COR-L47 (cell line): ENCODE measurements at places on chromosomes 11 and 22.

DNA sequence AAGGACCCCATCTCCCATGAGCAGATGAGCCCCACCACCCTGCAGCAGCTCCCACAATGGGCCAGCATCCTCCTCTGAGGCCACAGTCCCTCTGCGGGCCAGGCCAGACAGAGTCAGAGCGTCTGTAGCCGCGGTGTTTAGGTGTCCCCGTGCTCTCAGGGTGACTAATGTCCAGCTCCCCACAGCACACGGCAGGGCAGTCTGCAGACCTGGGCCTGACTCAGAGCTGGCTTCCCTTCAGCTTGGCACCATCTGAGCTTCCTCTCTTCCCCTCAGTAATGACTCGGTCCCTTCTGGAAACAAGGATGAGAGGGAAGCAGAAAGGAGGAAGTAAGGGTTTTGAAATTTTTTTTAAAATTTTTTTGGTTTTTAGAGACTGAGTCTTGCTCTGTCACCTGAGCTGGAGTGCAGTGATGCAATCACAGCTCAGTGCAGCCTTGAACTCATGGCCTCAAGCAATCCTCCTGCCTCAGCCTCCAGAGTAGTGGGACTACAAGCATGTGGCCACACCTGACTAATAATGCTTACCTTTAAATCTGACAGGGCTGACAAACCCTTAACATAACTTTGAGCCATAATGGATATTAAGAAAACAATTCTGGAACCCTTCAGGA is 28.5 kb downstream of the LRRC74B start:
- no peak for DNase-seq

DNA sequence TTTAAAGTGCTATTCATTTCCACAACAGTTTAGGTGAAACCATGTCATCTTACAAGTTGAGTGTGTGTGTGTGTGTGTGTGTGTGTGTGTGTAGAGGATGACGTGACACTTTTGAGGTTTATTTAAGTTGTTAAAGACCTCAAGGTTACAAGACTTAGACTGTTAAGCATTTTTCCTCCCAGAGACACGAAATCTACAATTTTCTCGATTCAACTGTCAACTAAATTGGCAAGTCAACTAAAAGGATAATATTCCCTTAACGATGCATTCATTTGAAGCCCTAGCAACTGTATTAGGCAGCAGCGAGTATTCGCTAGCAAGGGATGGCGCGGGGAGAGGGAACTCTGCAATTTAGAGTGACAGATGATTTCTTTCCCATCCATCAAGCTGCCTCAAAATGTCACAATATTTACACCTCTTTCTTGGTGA is 17.6 kb upstream of the BDNF start:
- DNase-seq, result no peak

GRCh38 chr11:127656116-127656836 is 655.7 kb upstream of the KIRREL3 start:
- peak; percentile 95 for DNase-seq

DNA sequence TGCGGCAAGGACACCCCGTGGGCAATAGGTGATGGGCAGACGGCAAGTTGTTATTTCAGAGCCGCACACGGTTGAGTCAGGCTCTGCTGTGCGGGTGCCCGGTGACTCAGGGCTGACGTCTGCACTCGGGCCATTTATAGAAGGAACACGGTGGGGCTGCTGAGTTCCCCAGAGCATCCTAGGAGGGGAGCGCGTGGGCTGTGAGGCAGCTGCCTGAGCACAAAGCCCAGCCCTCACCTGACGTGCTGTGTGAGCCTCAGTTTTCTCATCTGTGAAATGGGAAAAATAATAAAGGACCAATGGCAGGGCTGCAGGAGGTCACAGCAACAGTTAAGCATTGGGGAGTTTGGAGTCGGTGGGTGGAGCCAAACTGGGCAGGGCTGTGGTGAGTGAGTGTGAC is 11.3 kb upstream of the RHOD start:
- no peak for DNase-seq

GRCh38 chr11:20592741-20593140 is 6.7 kb upstream of the SLC6A5 start:
- DNase-seq, result no peak

DNA sequence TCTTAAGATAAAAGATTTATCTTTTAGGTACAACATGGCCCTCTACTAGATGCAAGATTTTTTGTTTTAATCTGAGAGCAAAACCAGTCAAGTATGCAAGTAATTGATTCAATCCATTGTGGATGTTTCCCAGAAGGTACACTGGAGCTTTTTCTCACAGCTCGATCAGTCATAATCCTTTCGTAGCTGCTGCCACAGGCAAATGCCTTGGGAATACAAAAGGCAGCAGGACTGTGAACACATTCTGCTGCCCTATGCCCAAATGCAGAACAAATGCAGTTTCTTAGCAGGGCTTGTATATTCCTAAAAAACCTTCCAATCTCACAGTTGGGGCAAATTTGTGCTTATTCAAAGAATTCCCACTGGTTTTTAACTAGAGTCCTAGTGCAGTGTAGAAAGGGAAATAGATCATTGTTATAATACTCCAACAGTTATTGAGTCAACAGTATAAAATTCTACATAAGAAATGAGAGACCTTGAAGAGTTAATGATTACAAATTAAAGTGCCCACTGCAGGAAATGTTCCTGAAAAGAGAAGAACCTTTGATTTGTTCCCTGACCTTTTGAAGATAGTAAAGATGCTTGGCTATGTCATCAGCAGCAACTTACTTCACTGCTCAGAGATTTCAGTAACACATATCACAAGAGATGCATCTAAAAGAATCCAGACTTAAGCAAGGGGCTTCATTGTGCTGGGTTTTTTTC is 14.1 kb downstream of the LPXN start:
- DNase-seq, result no peak

DNA sequence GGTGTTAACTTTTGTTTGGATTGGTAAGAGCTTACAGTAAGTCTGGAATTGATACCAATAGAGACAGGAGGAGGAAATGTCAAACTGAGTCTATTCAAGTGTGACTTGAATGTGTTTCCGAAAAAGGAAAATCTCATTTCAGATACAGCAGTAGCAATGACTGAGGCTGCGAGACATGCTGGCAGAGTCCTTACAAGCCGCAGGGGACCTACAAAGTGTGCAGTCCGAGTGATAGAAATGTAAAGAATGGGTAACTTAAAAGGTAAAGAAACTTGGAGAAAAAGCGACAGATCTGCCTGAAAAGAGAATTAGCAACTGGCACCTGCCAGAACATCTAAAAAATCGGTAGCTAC is 444 bp downstream of the CWF19L2 start:
- DNase-seq, result no peak

GRCh38 chr11:19603771-19604170 is 108.9 kb upstream of the NAV2 start:
- DNase-seq, result no peak

DNA sequence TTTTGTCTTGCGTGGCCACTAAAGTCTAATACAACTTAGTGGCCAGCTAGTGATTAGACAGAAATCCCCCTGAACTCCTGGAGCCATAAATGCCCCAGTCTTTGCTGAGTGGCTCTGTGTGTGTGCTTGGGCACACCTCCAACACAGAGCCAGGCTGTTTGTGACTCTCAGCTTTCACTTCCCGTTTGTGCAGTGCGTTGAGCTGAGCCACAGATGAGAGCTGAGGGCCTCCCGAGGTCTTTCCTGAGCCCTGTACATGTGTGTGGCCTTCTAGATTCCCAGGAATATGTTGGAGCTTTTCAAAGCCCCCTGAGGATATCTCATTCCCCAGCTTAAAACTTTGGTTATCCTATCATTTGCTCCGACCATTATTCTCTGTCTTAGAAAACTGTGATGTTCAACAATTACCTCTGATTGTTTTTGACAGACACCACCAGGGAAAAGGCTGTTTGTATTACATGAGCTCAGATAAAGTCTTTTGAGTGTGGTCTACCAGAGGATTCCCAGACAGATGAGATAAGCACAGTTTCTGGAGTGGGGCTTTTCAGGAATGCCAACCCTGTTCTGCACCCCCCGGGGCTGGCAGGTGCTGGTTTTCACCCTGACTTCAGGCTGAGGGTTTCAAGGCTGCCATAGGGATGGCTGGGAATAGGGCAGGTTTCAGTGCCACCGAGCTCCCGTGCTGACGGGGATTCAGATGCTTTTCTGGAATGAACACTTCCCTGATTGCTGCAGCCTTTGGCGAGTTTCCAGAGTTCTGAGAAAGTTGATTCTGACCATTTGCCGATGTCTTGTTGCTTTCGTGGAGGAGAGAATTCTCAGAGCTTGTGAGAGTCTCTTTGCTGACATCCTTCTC is 23.8 kb downstream of the IGHMBP2 start:
- no peak for DNase-seq

- DNase-seq, result no peak
Observed at GRCh38 chr11:14435717-14436512, 63.7 kb downstream of the COPB1 start.

GRCh38 chr11:88332851-88333250 is 4.7 kb downstream of the CTSC start:
- no peak for DNase-seq

DNA sequence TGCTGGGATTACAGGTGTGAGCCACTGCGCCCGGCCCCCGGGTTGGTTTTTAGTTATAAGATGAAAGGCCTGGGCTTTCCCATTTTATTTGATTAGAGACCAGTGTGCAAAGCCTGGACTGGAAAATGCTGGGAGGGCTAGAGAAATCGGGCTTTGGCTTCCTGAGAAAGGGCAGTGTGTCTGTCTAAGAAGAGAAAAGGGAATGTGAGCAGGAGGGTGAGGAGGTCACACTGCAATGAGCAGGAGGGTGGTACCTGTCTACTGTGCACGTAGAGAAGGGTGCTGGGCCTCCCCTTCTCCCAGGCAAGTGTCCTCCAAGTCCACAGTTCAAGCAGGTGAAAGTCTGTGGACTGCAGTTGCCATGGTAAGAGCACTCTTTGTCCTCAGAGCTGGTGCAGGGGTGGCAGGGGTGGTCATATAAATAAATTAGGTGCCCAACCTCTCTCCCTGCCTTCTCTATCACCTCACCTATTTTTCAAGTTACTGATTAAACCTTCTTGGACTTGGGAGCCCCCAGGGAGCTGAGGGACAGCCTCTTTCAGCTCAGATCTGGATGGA is 30.8 kb downstream of the SLC5A1 start:
- no peak for DNase-seq

DNA sequence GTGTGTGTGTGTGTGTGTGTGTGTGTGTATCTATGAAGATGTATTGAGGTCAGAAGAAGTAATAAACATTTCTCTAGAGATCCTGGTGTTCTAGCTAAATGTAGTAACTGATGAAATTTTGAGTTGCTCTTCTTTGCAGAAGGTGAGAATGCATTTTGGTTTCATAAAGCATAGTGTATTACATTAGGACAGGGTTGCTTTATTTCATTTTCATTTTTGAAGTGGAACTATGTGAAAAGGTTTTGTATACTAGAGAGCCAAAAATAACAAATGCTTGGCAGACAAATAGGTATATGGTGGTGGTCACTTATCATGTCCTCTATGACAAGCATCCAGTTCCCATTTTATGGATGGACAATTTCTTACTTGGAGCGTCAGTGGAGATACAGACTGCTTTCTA is 99.0 kb downstream of the CASP12 start:
- DNase-seq, result no peak

DNA sequence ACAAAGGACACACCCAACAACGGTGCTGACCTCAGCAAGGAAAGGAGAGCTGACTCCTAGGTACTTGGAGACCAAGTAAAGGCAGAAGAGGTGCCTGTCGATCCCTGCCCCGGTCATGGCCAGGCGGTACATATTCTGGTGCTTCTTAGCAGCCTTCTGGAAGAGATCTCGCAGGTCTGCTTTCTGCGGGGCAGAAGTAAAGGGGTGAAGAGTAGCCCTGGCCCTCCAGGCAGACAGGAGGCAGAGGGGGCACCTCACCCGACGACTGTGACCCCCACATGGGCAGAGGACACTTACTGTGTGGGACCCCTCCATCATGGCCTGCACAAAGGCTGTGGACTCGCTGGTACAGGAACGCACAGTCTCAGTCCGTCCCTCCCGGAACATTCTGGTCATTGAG is 7.4 kb downstream of the CPT1B start:
- no peak for DNase-seq

GRCh38 chr11:132258875-132259274 is 888.5 kb downstream of the NTM start:
- DNase-seq, result no peak

DNA sequence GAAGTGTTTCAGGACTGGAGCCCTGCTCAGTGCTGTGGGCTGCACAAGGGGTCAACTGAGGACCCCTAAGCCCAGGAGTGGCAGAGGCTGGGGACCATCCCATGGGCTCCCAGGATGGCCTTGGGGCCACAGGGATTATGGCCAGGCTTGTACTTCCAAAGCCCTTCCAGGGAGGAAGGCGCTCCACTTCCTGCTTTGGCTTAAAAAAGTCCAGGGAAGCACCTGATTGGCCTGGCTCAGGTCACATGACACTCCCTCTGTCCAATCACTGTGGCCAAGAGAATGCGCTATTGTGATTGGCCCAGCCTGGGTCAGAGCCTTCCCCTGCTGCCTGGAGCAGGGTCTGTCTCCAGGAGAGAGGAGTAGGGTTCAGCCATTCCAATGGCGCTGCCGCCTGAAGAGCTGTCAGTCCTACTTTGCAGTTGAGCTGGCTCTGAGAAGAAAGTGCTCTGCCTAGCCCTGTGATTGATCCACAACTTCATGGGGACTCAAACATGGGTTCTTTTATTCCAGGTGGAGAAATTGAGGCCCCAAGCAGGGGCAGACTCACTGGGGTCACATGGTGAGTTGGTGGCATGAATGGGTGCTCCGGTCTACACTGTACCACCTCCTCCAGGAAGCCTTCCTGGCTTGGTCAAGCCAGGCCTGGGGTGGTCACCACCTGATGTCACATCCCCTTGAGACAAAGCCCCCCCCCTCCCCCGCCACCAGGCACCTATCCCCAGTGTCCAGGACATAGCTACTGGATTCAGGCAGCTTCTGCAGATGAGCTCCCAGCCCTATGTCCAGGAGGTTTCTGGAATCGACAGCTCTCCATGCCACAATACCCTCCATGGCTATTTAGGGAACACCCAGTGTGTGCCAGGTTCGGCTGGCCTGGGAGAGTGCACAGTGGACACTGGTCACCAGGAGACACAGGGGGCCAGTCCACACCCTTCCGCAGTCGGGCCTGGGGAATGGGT is 48.2 kb downstream of the RTN4R start:
- DNase-seq, result no peak

GRCh38 chr11:69483691-69484426 is 2.4 kb downstream of the LINC01488 start:
- DNase-seq, result no peak

- no peak for DNase-seq
Observed at GRCh38 chr11:131295986-131296385, 74.4 kb upstream of the NTM start.

DNA sequence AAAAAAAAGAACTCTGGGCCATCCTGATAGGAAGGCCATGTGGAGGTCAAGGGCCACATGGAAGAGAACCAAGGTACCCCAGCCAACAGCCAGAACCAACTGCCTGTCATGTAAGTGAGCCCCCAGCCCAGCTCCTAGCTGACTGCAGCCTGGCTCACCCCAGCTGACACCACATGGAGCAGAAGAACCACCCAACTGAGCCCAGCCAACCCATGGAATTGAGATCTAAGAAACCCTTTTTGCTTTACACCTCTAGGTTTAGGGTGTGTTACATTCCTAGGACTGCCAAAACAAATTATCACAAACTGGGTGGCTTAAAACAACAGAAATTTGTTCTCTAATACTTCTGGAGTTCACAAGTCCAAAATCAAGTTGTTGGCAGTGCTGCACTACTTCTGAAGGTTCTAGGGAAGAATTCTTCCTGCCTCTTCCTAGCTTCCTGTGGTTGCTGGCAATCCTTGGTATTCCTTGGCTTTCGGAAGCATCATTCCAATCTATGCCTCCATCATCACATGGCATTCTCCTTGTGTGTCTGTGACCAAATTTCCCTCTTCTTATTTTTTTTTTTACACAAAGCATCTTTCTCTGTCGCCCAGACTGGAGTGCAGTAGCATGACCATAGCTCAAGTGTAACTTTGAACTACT is 4.4 kb downstream of the C11orf86 start:
- no peak for DNase-seq
